Common myeloid progenitor, CD34-positive (primary cell): ENCODE measurements at places on chromosomes 5 and 9.
A peak's percentile ranks its signal among the peaks of the same experiment; 100 is the strongest.

- no peak for DNase-seq
Observed at GRCh38 chr5:112581811-112582320, 155.8 kb upstream of the APC start.

- DNase-seq: no peak
Observed at GRCh38 chr9:21695874-21696341, 106.5 kb upstream of the MTAP start.

DNA sequence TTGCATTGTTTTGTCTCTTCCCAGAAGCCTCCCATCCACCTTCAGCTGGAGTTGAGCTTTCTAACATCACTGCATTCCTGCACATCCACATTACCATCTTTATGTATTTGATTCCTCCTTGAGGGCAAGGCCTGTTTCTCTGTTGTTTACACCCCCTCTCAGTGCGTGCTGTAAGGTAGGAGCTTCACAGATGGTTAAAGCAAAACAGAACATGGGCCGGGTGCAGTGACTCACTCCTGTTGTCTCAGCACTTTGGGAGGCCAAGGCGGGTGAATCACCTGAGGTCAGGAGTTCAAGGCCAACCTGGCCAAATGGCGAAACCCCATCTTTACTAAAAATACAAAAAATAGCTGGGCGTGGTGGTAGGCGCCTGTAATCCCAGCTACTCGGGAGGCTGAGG is 110.9 kb downstream of the KCNIP1 start:
- DNase-seq: no peak

DNA sequence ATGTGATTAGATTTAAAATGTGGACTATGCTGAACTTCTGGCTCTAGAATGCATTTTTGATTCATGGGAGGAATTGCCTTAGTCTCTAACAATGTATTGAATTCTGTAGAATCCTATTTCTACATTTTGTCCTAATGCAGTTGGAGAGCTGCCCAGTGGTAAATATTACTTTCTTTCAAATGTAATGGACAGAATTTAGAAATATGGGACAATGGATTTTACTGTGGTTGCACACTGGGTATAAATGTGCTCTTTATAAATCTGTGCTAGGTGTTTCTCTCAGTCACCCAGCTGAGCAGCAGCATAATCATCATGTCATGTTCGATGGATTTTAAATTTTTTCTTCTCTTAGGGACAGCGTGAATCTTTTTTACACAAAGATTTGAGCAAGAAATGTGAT is 141.7 kb downstream of the ADGRV1 start:
- DNase-seq: no peak

DNA sequence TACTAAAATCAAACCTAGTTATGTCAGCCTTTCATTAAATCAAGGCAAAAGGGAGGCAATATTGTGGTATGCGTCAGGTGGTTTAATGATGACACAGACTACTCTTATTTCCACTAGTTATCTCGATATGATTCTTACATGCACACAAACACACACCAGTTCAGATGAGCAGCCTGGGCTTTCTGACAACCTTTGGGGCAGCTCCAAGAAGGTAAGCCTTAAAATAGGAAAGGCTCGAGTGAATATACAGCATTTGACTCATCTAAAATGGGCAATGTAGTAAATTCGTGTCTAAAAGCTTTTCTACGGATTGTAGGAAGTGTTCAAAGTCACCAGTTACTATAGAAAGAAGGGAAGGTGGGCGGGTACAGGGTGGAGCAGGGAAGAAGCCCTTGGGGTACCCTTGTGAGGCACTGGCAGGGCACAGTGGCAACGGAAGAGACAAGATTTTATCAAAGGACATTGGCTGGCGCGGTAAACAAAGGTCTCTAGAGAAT is 1.9 kb downstream of the ANKH start:
- peak; percentile 8 for DNase-seq

- DNase-seq: no peak
Observed at GRCh38 chr5:73780302-73781080, 154.5 kb downstream of the ARHGEF28 start.

- DNase-seq: no peak
Observed at GRCh38 chr5:157025093-157025698, 33.7 kb downstream of the HAVCR1 start.

GRCh38 chr5:173670130-173670651 is 53.7 kb upstream of the BOD1 start:
- DNase-seq: no peak

DNA sequence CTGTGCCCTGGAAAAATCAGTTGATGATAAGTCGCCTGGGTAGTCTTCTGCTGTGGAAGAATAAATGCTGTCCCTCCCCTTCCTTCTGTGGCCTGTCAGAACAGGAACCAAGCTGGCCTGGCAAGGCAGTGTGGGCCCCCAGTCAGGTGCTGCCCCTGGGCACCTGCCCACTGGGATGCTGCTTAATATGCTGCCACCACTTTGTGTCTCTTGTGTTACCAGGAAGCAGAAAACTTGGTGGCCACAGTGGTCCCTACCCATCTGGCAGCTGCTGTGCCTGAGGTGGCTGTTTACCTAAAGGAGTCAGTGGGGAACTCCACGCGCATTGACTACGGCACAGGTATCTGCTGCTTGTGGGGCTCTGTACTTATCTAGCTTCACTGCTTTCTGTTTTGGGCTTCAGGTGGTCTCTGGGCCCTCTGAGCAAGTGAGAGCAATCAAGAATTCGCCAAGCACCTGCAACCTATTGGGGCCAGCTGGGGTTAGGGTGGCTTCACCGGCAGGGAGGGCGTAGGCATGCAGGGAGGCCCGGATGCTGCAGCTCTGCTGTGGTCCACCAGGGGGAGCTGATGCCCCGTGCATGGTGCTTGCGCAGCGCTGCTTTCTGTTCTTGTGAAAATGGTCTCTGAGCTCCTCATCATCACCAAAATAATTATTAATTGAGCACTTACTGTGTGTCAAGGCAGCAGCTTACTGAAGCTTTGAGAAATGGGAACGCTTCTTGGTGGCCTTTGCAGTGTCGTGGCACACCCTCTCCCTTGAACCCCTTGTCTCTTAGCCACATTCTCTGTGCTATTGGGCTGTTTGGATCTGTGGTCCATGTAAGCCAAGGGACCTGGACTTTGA is 20.3 kb downstream of the PTPA start:
- peak; percentile 67 for DNase-seq

- no peak for DNase-seq
Observed at GRCh38 chr5:179778591-179778990, 15.2 kb upstream of the LTC4S start.

DNA sequence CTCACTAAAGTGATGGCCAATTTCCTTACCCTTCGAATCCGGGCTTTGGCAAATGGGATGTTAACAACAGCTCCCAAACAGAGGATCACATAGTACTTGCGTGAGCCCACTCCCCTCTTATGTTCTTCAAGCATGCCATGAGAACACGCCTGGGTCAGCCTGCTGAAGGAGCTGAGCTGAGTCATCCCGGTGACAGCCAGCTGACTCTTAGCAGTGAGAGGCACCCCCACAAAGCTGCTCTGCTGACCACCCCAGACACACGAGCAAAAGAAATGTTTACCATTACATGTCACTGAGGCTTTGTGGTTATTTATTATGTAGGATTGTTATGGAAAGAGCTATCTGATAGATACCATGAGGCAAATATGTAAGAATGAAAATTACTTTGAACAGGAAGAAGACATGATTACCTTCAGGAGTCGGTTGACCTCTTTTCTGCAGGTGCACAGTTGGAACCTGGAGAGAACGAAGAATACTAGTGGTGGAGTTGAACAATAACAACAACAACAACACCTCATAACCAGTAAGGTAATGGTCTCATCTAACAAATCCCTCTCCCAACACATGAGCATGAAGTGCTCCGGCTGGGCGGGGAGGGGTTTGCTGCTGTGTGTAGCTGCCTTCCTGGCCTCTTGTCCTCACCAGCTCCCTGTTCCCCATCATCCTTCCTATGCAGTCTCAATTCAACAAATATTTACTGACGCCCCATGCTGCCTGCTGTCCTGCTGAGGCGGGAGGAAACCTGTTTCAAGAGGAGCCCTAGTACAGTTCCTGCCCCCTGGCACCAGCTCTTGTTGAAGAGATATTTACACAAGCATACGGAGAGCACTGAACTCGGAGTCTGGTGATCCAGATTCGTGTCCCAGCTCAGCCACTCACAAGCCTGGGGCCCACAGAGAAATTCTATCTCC is 69.4 kb upstream of the LHFPL2 start:
- DNase-seq: no peak

DNA sequence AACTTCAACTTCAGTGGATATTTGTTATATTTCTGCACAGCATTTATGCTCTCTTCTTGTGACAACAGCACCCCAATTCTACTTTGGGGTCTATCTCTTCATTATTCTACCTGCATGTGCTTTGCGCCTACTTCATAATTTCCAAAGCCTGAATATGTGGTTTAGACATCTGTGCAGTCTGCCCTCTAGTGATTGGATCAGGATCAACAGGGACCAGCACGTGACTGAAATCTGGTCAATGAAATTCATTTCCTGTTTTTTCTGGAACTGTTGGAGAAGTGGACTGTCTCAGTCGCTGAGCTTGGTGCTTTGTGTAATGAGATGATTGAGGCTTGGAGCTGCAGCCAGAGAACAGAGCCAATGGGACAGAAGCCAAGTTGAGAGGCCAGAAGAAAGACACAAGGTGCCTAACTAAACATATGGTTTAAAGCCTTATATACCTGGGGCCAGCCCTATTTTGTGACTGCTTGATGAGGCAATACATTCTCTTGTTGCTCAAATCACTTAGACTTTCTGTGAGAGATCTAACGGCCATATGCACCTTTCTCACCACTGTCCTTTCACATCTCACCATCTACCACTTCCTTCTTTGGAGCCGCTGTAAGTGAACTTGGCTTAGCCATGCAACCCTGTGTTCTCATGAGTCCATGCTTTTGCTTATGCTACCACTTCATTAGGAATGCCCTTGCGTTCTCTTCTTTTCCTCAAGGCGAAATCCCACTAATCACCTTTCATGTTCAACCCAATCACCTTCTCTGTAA is 68.8 kb upstream of the PPP2R2B start:
- DNase-seq: peak; percentile 47

GRCh38 chr5:149381986-149382338 is 2.9 kb upstream of the IL17B start:
- peak; percentile 61 for DNase-seq

DNA sequence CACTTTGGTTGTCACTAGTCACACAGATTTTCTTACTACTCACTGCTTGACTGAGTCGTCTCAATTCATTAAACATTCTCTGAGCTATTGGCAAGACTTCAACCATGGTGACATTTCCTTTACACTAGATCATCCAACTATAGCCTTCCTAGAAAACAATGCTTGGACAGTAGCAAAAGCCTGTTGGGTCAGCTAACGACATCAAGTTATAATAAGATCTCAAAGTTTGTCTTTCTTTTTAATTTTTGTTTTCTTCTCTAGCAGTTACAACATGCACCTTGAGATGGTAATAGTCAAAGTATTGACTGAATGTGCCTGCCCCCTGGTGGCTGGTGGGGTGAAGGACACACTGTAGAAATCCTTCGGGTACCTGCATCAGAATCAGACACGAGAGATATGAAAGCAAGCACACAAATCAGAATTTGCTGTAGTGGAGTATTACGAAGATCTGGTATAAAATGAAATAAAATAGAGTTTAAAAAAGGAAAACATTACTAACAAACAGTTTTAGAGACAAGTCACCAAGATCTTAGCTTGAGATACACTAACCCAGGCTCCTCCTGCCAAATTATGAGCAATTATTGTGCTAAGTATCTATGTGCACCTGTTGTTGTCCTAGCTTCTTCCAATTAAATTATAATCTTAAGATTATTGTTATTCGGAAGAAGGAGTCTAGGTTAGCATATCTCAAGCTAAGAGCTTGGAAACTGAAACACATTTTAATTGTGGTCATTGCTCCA is 81.2 kb downstream of the ARL15 start:
- peak; percentile 68 for DNase-seq

- no peak for DNase-seq
Observed at GRCh38 chr5:111929867-111930266, 172.9 kb upstream of the NREP start.

DNA sequence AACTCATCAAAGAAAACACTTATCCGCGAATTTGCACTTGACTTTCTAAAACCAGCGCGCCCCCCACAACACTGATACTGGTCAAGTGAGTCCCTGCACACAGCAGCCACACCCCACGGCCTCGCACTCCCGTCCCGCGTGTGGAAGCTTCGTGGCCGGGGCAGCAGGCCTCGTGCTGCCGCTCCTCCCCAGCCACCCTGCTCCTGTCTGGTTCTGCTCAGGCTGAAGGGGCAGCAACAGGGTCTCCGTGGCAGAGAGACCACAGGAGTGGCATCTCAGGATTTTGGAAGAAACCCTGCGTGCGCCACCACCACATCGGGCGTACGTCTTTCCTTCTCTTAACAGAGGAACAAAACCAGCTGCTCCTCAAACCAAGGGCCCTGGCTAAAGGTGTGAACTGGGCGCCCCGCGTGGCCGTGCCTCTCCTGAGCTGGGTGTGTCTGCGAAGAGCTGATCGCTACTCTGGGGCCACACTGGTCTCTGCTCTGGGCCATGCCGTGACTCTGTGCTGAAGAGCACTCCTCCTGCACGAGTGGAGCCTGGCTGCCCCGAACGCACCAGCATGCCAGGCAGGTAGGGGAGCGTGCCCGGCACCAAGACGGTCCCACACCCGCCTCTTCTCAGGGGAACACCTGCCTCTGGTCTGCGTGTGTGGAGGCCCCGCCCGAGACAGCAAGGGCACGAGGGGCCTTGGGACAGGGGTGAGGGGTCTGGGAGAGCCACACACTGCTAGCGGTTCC is 17.4 kb upstream of the LHX3 start:
- no peak for DNase-seq

DNA sequence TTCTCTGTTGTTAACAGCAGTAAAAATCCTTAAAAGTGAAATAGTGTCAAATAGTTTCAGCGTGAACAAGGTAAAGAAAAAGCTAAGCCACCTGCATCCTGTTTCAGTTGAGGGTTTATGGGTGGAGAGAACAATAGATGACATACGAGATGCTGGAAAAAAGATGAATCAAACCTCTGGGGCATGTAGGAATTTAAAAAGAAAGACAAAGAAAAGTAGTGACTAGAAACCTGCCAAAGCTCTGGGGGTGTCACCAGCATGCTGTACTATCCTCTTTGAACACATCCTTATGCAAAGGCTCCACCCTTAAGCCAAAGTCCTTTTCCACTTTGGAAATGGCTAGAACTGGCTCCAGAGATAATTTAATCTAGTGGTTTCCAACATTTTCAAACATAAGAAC is 22.2 kb downstream of the SCAI start:
- DNase-seq: peak; percentile 86

GRCh38 chr9:87441251-87441650 is 56.4 kb upstream of the DAPK1 start:
- DNase-seq: no peak

- peak; percentile 33 for DNase-seq
Observed at GRCh38 chr5:90557391-90557790, 1.2 kb upstream of the ADGRV1 start.

GRCh38 chr9:92598382-92598781 is 62.6 kb upstream of the ECM2 start:
- no peak for DNase-seq

DNA sequence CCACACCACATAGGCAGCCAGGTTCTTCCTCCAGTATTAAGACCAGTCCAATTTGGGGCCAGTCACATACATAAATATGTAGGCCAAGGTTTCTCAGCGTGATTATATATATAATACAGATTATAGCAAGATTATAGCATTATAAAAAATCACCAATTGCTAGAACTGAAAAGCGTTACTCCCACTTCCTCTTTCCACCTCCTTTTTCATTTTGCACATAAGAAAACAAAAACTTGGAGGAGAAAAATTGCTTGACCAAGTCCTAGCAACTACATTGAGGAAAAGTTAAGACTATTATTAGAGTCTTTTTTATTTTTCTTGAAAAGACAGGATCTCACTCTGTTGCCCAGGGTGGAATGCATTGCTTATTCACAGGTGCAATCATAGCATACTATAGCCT is 262.7 kb upstream of the KCNN2 start:
- no peak for DNase-seq
